RWPE2 (cell line): ENCODE measurements at places on chromosomes 5 and 9.

GRCh38 chr5:136205941-136206340 is 13.0 kb upstream of the SMIM32 start:
- no peak overlapping the region for H3K27ac ChIP-seq
- H3K27me3 ChIP-seq: no peaks in the 10 kb centered on the region
- DNase-seq: no peak
- H3K36me3 ChIP-seq: no peaks in the 10 kb centered on the region
- H3K4me3 ChIP-seq: no peak overlapping the region

DNA sequence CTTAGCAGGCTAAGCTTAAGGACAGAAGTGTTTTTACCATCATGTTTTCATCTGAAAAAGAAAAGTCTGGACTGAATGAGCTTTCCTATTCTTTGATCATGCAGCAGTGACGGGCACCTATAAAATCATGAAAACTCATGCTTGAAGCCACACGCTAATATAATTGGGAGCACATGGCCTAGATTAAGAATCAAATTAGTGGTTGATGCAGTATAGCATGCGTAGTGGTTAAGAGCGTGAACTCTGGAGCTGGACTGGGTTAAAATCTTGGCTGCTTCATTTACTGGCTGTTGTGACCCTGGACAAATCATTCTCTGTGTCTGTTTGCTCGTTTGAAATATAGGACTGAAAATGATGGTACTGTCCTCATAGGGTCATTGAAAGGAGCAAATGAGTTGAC is 49.9 kb upstream of the IL13 start:
- H3K4me1 ChIP-seq: no peaks in the 10 kb centered on the region
- peaks cover 93% of the 10 kb centered on the region for H3K36me3 ChIP-seq
- no peak for DNase-seq

GRCh38 chr9:129338724-129339430 is 160.8 kb upstream of the IER5L start:
- H3K36me3 ChIP-seq: peaks cover 47% of the 10 kb centered on the region
- H3K4me1 ChIP-seq: peaks cover 15% of the 10 kb centered on the region
- no peak overlapping the region for H3K4me3 ChIP-seq
- H3K27me3 ChIP-seq: no peaks in the 10 kb centered on the region

GRCh38 chr5:168005093-168005492 is 286.4 kb upstream of the WWC1 start:
- H3K36me3 ChIP-seq: no peaks in the 10 kb centered on the region
- no peak for DNase-seq
- no peaks in the 10 kb centered on the region for H3K27me3 ChIP-seq
- H3K27ac ChIP-seq: no peak overlapping the region
- H3K4me1 ChIP-seq: peaks cover 6% of the 10 kb centered on the region
- H3K4me3 ChIP-seq: no peak overlapping the region

DNA sequence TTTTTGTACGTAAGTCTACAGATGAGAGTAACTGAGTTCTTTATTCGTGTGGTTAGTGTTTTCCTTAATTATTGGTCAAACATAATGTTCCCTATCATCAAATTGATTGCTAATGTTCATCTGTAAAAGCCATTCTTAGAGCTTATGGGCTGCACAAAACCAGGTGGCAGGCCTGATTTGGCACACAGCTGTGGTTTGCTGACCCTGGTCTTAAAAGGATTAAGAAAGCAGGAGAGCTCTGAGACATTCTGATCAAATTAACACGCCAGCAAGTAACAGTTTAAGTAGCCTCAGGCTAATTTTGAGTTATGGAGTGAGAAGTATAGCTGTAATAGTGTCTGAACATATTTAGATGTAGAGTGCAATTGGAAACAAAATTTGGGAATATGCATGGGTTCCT is 63.2 kb downstream of the PRR16 start:
- no peaks in the 10 kb centered on the region for H3K27me3 ChIP-seq
- H3K4me1 ChIP-seq: no peaks in the 10 kb centered on the region
- no peak overlapping the region for H3K27ac ChIP-seq
- DNase-seq: no peak

- no peak overlapping the region for H3K4me3 ChIP-seq
- H3K27ac ChIP-seq: peak overlapping the region; percentile 59
- no peaks in the 10 kb centered on the region for H3K27me3 ChIP-seq
- no peak for DNase-seq
Observed at GRCh38 chr5:143495110-143495509, 91.6 kb upstream of the NR3C1 start.

DNA sequence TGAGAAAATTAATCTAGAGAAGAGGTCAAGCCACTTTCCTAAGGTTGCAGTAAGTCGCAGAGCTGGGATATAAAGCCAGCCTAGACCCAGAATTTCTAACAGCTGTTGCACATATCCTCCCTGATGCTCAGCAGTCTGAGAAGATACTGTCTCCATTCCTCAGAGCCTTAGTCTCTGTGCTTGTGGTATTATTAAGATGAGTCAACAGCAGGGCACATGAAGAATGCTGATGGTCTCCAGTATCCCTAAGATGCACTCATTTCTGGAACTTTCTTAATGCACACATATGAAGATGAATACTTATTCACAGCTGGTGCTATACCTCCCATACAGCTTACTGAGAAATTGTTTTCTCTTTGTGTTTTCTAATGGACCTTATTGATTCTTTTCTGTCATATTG is 32.5 kb downstream of the SGCD start:
- no peak for DNase-seq
- no peaks in the 10 kb centered on the region for H3K36me3 ChIP-seq
- no peak overlapping the region for H3K27ac ChIP-seq
- H3K4me3 ChIP-seq: no peak overlapping the region

DNA sequence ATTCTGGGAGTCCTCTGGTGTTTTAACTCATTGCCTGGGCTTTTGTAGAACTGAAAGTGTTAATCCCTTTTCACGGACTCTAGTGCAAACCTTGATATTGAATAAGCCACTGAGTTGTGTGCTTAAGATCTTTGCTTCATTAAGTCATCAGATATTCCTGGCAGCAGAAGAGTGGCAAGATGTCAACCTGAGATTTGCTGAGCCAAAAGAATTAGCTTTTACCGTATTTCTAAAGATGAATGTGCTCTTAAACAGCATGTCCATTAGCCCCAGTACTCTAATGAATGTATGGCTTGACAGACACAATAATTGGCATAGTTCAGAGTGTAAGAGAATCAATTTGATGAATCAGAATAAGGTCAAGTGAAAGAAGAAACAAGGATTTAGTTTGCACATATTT is 87.2 kb upstream of the CDH6 start:
- peaks cover 19% of the 10 kb centered on the region for H3K27me3 ChIP-seq
- H3K4me3 ChIP-seq: no peak overlapping the region
- no peaks in the 10 kb centered on the region for H3K4me1 ChIP-seq

DNA sequence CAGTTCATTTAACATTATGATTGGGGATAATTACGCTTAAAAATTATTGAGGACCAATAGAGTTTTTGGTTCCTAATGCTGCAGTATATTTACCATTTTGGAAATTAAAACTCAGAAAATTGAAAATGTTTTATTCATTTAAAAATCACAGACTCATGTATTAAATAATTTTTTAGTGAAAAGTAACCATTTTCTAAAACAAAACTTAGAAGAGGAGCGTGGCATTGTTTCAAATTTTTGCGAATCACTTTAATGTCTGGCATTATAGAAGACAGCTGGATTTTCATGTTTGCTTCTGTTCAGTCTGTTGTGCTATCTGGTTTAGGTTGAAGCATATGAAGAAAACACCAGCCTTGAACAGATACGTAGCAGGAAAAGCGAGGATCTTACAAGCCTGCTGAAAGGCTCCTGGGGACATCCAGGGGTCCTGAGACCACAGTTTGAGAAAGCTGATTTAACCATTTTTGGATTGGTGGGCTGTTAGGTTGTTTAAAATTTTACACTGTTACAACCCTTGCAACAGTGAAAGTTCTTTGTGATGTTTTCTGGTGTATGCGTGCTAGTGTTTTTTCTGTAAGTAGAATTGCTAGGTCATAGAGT is 1.6 kb downstream of the ZFYVE16 start:
- DNase-seq: no peak
- peaks cover 22% of the 10 kb centered on the region for H3K36me3 ChIP-seq
- H3K4me1 ChIP-seq: peaks cover 14% of the 10 kb centered on the region
- no peaks in the 10 kb centered on the region for H3K27me3 ChIP-seq
- peak overlapping the region; percentile 88 for H3K4me3 ChIP-seq

- H3K4me3 ChIP-seq: no peak overlapping the region
- peaks cover 7% of the 10 kb centered on the region for H3K27me3 ChIP-seq
- no peak overlapping the region for H3K27ac ChIP-seq
- no peaks in the 10 kb centered on the region for H3K4me1 ChIP-seq
- DNase-seq: no peak
Observed at GRCh38 chr5:42337607-42338006, 85.6 kb upstream of the GHR start.
